ENCODE measurements at places on chromosomes 1 and 21.

DNA sequence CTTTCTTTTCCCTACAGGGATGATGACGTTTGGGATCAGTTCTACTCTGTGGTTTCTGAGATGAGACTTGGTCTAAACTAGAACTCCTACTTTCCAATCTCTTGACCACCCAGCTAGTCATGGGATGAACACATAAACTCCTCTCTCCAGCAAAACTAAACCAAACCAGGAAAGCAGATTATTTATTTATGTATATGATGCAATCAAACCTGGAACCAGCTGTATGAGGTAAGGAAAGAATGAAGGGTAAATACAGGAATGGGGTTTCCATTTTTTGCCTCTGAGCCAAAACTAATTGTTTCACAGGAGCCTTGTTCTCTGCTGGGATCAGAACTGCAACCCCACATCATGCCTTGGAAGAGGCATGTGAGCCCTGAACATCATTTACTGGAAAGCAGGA, 3.3 kb upstream of the AGT start:
- DNase-seq, result no peak

DNA sequence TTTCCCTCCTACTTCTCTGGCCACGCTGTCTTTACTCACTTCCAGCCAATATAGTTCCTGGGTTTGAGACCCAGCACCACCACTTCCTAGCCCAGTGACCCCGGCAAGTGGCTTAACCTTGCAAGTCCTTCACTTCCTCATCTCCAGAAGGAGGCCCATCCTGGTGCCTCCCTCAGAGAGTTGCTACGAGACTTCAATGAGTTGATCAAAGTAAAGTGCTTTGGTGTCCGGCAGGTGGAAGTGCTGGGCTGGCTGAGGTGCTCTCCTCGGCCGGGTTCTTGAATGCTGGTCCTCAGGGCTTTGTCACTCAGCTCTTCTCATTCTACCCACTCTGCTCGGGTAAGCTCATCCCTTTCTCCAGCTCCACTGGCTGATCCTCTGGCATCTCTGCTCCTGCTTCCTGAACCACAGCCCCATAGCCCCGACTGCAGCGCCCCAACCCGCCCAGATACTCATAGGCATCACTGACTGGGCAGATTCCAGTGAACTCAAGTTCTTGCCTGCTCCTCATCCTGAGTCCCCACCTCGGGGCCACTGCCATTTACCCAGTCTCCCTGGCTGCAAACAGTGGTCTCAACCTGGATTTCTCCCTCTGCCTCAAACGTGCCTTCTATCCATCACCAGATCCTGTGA, 75.8 kb upstream of the WNT4 start:
- DNase-seq, result no peak

- no peak for DNase-seq
These were observed 56.9 kb downstream of the LRRC8D start for GRCh38 chr1:89877756-89878155.

GRCh38 chr1:171438441-171438840, 46.9 kb upstream of the PRRC2C start:
- no peak for DNase-seq

DNA sequence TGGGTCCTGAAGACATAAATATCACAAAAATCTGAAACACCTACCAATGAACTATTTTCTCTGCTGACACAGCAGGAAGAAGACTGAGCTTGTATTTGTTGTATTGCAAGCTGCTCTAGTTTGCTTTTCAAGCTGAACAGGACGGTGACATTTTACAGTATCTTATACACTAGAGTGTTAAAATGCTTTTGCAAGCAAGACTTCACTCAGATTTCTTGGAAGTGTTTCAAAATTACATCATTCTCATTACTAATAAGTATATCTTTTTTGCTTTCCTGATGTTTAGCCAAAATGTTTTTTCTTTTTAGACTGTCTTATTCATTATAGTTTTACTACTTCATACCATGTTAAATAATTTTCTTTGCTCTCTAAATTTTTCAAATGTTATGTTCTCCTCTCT, 427.1 kb upstream of the CXADR start:
- no peak for DNase-seq

DNA sequence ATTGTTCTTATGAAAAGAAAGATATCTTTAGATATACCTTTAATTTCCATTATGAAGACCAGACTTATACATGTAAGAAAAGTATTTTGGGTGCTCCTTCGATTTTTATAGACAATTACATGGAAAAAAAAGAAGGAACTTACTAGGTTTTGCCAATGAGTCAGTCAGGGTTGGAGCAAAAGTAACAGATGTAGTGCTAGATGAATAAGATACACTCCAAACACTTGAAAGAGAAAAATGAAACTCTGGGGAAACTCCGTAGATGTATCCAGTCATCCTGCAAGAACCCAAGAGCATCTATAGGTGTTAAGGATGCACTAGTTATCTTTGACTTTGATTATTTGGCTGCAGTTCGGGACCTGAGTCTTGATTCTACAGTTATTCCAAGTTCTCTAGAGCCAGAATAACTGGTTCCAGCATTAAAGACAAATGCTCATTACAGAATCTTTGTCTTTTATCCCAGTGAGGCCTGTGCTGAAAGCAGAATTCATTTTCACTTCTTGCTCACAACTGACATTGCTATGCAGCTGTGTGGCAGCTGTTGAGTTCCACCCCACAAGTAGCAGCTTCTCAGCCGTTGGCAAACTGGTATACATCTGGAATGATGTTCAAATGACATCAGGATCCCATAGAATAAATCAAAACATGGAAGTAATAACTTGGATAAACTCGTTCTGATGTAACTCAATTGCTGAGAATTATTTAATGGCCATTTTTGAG, 326.1 kb downstream of the ASTN1 start:
- no peak for DNase-seq

DNA sequence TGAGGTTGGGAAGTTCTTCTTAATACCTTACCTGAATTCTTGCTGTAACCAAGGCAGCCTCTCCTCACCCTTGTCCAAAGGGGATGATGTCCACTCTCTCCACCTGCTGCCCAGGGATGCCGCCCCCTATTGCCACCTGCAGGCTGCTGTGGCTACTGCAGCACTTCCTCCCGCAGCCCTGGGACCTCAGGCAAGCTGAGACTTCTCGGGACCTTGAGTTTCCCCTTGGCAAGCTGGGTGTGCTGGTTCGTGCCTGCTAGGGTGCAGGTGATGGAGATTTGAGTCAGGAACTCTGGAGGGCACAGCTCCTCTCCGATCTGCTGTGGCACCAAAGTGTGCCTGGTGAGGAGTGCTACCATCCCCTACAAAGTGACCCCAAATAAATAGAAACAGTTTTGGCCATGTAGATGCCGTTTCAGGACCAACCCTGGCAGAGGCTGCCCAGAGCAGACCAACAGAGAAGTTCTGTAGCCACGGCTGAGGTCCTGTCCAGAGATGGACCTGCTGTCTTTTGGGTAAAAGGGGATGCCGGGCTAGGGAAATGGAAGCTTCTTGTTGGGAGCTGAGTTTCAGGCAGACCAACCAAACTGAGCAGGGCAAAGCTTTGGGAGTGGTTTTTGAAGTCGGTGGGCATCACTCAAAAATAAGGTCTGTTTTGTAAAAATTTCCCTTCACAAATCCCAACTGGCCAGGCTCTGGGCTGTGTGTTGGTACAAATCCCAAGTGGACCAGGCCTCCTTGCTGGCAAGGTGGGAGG, 31.7 kb downstream of the RUNX3 start:
- peak; percentile 18 for DNase-seq

GRCh38 chr1:31745096-31745945, 18.8 kb downstream of the ADGRB2 start:
- peak; percentile 67 for DNase-seq

DNA sequence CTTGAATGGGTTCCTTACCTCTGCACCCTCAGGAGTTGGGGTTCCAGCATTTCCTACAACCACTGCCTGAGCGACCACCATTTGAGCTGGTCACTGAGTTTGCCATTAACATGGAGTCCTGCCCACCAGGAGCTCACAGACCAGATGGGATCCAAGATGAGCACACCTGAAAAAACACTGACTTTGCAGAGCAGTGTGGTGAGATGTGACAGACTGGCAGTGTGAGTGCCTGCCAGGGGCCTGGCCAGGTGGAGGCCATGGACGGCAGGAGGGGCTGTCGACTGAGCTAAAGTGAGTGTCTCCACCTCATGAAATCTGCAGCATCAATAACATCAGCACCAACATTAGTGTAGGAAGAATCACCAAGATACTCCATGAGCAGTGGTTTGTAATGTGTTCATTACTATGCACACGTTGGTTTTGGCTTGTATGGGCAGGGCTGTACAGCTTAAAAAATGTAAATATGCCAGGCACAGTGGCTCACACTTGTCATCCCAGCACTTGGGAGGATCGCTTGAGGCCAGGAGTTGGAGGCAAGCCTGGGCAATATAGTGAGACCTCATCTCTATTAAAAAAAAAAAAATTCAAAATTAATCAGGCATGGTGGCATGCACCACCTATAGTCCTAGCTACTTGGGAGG, 12.2 kb upstream of the MIXL1 start:
- DNase-seq, result no peak

GRCh38 chr1:240100371-240100934, 8.8 kb downstream of the FMN2 start:
- DNase-seq, result no peak

GRCh38 chr1:171061425-171062143, 29.1 kb upstream of the FMO3 start:
- no peak for DNase-seq

- no peak for DNase-seq
These were observed 15.0 kb downstream of the SKI start for GRCh38 chr1:2242814-2243725.

GRCh38 chr1:115098979-115099692, 9.8 kb upstream of the TSPAN2 start:
- no peak for DNase-seq

- no peak for DNase-seq
These were observed 80.9 kb downstream of the COLGALT2 start for GRCh38 chr1:183956559-183957188.

DNA sequence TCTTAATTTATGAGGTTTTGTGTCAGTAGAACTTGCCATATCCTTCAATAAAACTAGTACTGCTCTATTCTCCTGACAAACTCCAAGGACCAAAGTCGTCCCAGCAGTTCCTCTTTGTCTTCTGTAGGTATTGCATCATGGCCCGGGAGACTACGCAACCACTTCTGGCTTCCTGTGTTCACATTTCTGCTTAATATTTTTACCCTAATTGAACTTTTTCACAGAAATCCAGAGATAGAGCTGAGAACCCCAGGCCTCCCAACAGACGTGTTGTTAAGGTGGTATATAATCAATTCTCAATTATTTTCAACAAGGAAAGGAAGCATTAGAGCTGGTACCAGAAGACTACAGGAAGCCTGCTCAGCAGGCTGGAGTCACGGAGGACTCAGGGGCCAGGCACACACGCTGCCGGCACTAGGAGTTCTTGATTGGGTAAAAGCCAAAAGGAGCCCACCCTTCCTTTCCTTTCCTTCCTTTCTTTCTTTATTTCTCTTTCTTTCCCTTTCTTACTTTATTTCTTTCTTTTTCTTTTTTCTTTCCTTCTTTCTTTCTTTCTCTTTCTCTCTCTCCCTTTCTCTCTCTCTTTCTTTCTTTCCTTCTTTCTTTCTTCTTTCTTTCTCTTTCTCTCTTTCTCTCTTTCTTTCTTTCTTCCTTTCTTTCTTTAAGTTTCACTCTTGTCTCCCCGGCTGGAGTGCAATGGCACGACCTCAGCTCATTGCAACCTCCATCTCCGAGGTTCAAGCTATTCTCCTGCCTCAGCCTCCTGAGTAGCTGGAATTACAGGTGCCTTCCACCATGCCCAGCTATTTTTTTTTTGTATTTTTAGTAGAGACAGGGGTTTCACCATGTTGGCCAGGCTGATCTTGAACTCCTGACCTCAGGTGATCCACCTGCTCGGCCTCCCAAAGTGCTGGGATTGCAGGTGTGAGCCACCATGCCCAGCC, 173.7 kb downstream of the ZBTB18 start:
- no peak for DNase-seq

DNA sequence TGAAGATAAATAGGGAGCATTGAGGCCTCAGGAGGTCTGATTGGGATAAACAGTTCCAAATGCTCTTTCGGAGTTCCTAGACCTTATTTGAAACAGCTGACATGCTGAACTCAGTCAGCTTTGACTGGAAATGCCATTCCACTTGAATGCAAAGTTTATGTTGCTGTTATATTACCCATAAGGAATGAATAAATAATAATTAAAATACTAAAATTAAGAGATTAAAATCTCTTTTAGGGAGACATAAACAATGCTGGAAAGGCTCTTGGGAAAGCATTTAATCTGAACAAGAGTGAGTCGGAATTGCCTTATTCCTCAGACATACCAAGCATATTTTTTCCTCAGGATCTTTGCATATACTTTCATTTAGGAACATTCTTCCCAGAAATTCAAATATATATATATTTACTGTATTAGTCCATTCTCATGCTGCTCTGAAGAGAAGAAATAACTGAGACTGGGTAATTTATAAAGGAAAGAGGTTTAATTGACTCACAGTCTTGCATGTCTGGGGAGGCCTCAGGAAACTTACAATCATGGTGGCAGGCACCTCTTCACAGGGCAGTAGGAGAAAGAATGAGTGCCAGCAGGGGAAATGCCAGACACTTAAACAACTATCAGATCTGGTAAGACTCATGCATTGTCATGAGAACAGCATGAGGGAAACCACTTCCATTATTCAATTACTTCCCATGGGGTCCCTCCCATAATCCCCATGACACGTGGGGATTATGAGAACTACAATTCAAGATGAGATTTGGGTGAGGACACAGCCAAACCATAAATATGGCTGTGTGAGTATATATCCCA, 318.2 kb upstream of the PLXNA2 start:
- DNase-seq, result no peak

DNA sequence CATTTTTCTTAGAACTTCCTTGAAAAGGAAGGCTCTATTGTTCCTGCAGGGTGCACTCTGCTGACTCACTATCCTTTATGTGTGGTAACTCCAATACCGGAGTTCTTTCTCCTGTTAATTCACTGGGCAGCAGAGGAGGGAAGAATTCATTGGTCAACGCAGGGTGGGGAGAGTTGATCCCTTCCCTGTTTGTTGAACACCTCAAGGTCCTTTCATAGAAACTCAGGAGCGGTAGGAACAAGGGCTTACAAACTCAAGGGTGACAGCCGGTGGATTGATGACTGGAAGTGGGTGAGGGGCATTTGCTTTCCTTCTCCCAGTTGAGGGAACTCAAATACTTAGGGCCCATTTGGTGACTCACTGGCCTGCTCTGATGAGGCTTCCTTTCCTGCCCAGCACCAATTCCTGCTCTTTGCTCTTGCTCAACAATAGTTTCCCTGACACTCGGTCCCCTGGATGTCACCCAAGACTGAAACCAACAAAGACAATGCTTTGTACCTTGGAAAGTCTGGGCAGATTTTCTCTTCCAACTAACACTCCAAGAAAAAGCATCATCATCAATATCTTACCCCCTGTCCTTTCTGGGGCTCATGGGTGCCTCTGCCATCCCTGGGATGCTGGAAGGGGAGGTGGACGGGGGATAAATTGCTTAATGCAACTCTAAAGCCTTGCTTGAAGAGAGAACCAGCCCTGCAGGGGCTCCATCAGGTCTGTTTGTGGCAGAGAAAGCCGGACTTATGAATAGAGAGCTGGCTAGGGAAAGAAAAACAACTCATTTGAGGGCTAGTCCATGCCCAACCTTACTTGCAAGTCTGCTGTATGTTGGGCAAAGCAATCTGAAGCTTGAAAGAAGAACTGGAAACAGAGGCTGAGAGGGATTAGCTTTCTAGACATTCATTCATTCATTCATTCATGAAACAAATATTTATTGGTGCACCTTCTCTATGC, 9.3 kb downstream of the SLC26A9 start:
- no peak for DNase-seq
